Naive thymus-derived CD4-positive, alpha-beta T cell (primary cell): ENCODE measurements at places on chromosomes 13 and 19. TPM values are rescaled to one million over a fixed set of nuclear protein-coding genes. Genes with fewer than 3 reads are reported as not detected.

- no peaks in the 10 kb centered on the region for H3K4me1 ChIP-seq
- no peak overlapping the region for H3K27ac ChIP-seq
These were observed 472.7 kb upstream of the NBEA start for GRCh38 chr13:34469196-34469986.

DNA sequence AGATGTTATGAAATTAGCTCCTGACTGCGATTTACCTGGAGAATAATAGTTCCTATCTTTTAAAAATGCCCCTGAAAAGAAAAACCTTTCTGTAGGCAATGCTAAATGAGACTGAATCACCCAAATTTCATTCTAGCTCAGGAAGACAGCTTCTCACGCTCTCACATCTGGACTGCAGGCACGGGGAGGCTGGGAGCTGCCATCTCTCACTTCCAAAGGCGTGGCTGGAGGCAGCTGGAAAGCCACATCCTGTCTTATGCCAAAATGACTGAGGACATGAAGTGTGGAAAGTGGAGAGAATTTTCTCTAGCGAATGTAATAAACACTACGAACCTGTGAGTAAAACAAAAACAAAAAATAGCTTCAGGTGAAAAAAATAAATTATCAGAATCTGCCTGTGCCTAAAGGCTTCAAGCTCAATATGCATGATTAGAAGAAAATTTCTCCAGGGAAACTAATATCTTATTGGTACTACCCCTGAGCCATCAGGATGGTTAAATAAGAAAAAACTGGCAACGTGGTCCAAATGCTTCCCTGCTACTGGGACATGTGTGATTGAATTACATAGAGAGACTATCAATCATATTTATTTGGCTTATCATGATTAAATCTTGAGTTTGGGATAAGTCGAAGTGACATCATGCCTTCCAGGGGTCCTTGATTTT lies 58.1 kb upstream of the UBL3 start:
- no peaks in the 10 kb centered on the region for H3K27me3 ChIP-seq
- no peaks in the 10 kb centered on the region for H3K36me3 ChIP-seq
- no peak for DNase-seq

GRCh38 chr19:46904114-46905060 lies 43.6 kb downstream of the ARHGAP35 start:
- H3K4me3 ChIP-seq, result no peak overlapping the region
- H3K36me3 ChIP-seq, result no peaks in the 10 kb centered on the region
- no peak overlapping the region for H3K27ac ChIP-seq
- H3K27me3 ChIP-seq, result no peaks in the 10 kb centered on the region
- no peaks in the 10 kb centered on the region for H3K4me1 ChIP-seq
- no peak for DNase-seq

DNA sequence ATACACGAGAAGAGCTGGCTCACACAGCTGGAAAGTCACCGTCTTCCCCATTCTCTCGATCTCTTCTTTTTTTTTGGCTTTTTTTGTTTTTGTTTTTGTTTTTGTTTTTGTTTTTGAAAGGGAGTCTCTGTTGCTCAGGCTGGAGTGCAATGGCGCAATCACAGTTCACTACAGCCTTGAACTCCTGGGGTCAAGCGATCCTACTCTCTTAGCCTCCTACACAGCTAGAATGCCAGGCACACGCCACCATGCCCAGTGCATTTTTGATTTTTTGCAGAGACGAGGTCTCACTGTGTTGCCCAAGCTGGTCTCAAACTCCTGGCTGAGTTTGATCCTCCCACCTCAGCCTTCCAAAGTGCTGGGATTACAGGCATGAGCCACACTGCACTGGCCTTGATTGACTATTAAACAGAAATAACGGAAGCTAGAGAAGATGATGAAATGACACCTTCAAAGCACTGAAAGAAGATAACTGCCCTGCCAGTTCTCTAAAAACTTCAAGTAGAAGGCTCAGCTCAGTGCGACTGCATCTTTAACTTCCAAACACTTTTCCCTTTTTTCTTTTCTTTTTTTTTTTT lies 4.0 kb downstream of the FXYD3 start:
- H3K36me3 ChIP-seq, result no peaks in the 10 kb centered on the region
- no peak overlapping the region for H3K4me3 ChIP-seq
- H3K27me3 ChIP-seq, result no peaks in the 10 kb centered on the region
- H3K4me1 ChIP-seq, result peaks cover 13% of the 10 kb centered on the region

DNA sequence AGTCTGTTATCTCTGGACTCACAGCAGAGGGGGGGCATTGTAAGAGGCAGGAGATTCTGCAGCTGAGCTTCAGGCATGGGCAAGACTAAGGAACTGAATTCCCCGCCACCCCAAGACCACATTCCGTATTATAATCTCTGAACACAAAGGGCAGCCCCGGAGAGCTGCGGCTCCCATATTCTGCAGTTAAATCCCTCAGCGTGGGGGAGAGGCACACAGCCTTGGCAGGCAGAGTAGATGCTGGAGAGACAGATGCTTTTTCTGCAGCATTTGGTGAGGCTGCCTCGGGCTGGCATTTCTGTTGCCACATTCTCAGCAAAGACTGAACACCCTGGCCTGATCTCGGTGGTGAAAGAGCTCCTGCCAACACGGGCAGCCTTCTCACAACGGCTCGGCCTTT lies 12.9 kb downstream of the CHAF1A start:
- no peaks in the 10 kb centered on the region for H3K4me1 ChIP-seq
- H3K27me3 ChIP-seq, result no peaks in the 10 kb centered on the region
- H3K36me3 ChIP-seq, result peaks cover 6% of the 10 kb centered on the region
- no peak for DNase-seq

DNA sequence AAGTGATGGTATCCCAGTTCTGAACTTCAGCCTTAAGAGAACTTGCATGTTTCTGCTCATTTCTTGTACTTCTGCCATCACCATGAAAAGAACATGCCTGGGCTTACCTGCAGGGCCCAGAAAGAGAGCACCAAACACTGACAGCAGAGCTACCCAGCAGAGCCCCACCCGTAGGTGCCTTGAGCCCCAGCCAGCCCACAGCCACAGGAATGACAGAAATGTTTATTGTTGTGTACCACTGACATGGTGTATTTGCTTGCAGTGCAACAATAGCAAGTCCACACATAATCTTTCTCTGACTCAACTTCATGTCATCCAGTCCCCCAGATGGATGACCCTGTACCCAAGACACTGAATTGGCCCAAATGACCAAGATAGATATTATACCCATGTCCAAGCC lies 195.2 kb downstream of the TSHZ3 start:
- no peak for DNase-seq
- no peaks in the 10 kb centered on the region for H3K27me3 ChIP-seq
- H3K27ac ChIP-seq, result no peak overlapping the region

DNA sequence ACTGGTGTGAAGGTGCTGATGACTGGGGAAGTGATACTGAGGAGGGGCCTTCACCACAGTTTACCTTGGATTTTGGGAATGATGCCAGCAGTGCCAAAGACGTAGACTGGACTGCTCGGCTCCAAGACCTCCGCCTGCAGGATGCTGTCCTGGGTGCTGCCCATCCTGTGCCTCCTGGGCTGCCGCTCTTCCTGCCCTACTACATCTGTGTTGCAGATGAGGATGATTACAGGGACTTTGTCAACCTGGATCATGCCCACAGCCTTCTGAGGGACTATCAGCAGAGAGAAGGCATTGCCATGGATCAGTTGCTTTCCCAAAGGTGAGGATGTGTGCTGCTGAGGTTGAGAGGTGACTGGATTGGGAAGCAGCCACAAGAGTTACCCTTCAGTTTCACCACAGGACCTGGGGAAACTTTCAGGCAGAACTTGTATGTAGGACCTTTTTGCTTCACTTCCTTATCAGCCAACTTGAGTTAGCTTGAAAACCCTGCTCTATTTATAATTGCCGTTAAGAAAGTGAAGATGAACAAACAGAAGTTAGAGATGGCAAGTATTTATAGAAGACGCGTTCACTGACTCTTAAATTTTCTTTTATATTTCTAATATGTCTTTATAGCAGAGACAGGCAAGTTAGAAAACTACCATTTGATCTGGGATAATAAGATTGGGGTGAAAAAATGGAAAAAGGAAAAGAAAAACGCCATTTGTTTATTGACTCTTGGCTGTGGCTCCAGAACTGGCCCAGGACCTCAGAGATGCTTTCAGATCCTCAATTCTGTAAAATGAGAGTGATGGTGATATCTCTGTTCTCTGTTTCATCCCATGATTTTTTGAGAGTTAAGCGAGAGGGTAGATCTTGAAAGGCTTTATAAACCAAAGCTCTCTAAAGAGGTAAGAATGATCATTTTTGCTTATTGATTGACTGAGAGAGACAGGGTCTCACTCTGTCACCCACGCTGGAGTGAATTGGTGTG lies 5.3 kb downstream of the PDCD2L start:
- no peaks in the 10 kb centered on the region for H3K36me3 ChIP-seq
- no peak overlapping the region for H3K4me3 ChIP-seq
- no peaks in the 10 kb centered on the region for H3K27me3 ChIP-seq
- H3K4me1 ChIP-seq, result no peaks in the 10 kb centered on the region
- DNase-seq, result no peak
- no peak overlapping the region for H3K27ac ChIP-seq

- H3K36me3 ChIP-seq, result no peaks in the 10 kb centered on the region
- no peaks in the 10 kb centered on the region for H3K27me3 ChIP-seq
- no peak overlapping the region for H3K4me3 ChIP-seq
- no peaks in the 10 kb centered on the region for H3K4me1 ChIP-seq
These were observed 28.4 kb downstream of the PSG1 start for GRCh38 chr19:42850981-42851717.

DNA sequence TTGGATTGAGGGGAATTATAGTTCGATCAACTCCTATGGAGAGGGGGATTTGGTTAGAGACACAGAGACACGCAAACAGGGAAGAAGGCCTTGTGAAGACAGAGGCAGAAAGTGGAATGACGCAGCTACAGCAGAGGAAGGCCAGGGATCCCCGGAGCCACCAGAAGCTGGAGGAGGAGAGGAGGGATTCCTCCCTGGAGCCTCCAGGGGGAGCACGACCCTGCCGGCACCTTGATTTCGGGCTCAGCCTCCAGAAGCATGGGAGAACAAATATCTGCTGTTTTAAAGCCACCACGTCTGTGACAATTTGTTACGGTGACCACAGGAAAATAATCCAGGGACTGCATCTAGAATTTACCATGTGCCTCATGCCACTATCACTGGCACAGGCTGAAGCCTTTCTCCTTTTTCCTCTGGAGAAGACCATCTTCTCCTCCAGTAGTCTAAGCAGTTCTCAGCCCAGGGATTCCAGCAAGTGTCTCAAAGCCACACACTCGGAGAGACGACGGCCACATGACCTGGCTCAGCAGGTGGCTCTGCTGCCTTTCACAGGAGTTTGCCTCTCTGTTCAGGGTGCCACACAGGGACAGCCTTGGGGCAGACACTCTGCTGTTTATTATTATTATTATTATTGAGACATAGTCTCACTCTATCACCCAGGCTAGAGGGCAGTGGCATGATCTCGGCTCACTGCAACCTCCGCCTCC lies 39.9 kb upstream of the CCNE1 start:
- H3K27ac ChIP-seq, result no peak overlapping the region
- no peaks in the 10 kb centered on the region for H3K27me3 ChIP-seq
- H3K4me3 ChIP-seq, result no peak overlapping the region

DNA sequence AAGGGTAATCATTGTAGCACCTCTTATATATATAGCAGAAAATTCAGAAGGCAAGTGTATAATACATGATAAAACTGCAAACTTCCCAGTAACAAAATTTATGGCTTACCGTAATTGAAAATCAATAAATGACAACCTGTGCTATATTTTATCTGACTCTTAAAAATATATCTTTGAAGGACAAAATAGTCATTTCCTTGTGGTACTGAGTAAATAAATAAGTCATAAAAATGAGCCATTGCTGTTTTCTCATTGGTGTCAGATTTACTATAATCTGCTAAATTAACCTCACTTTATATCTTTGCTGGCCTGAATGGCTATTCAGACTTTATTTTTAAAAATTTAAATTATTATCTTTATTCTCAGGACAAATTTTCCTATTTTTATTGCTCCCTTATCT lies 1319.1 kb upstream of the SPRY2 start:
- no peak for DNase-seq
- no peak overlapping the region for H3K4me3 ChIP-seq
- no peak overlapping the region for H3K27ac ChIP-seq
- no peaks in the 10 kb centered on the region for H3K36me3 ChIP-seq
- H3K4me1 ChIP-seq, result no peaks in the 10 kb centered on the region

DNA sequence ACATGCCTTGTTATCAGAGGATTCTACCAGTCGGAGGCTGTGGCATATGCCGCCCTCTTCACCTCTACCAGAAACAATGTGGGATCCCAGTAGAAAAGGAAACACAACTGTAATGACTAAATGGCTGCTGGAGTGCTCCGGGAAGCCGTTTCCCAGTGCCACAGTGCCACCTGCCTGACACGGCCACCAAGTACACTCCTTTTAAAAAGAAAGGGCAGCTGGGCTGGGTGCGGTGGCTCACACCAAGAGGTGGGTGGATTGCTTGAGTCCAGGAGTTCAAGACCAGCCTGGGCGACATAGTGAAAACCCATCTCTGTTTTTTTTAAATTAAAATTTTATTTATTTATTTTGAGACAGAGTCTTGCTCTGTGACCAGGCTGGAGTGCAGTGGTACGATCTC lies 67.3 kb downstream of the TRPM4 start:
- H3K4me1 ChIP-seq, result peaks cover 4% of the 10 kb centered on the region
- no peak for DNase-seq
- H3K27ac ChIP-seq, result no peak overlapping the region
- H3K36me3 ChIP-seq, result no peaks in the 10 kb centered on the region
- no peak overlapping the region for H3K4me3 ChIP-seq
- H3K27me3 ChIP-seq, result no peaks in the 10 kb centered on the region

- DNase-seq, result no peak
- no peaks in the 10 kb centered on the region for H3K36me3 ChIP-seq
- no peak overlapping the region for H3K27ac ChIP-seq
These were observed 82.2 kb downstream of the TNFSF11 start for GRCh38 chr13:42656161-42656560.

GRCh38 chr19:40822161-40822560 lies 23.2 kb downstream of the EGLN2 start:
- H3K4me1 ChIP-seq, result peaks cover 27% of the 10 kb centered on the region
- no peak for DNase-seq
- no peak overlapping the region for H3K4me3 ChIP-seq

DNA sequence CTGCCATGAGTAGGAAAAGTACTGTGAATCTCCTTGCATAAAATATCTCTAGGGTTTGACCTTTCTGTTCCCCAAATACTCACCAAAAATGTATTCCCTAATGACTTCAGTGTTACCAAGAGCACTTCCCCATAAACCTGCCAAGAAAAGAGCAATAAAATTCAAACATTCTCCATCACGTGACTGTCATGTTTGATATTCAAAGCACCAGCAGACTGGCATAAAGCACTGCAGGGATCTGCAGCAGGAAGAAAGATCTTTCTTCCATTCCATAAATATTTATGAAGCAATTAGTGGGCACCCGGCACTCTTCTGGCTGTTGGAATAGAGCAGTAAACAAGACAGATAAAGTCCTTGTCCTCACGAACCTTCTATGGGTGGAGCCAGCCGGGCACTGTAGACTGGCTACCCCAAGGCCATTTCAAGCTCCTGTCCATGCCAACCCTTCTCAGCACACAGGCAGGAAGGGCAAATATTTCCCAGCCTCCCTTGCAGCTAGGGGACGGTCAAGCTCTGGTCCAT lies 20.3 kb downstream of the PLA2G4C start:
- no peak overlapping the region for H3K4me3 ChIP-seq
- H3K27ac ChIP-seq, result no peak overlapping the region
- no peaks in the 10 kb centered on the region for H3K36me3 ChIP-seq
- H3K27me3 ChIP-seq, result no peaks in the 10 kb centered on the region
- DNase-seq, result no peak
- no peaks in the 10 kb centered on the region for H3K4me1 ChIP-seq

The ELSPBP1 gene
- polyA plus RNA-seq, result not detected

The HCN2 gene
- not detected for polyA plus RNA-seq

The CEACAM20 gene
- polyA plus RNA-seq, result not detected

The C19orf18 gene
- polyA plus RNA-seq, result not detected
